Tongue (tissue), 3 donors: ENCODE measurements at places on chromosomes 16 and 17.

DNA sequence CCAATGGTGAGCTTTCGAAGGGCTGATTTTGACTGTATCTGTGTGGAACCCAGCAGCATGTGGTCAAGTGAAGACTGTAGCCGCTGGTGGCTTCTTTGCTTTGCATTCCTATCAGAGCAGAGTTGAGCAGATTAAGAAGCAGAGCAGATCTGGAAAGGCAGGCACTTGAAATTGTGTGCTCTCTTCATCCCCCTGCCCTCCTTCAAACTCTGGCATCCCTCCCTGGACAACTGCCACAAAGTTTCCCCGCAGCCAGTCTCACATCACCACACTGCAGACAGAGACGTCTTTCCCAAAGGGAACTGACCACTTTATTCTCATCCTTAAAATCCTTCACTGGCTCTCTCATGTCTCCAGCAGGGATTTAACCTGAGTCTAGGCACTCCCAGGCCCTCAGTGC, 237.1 kb upstream of the DYNLRB2 start:
- DNase-seq = peak; percentile 62

DNA sequence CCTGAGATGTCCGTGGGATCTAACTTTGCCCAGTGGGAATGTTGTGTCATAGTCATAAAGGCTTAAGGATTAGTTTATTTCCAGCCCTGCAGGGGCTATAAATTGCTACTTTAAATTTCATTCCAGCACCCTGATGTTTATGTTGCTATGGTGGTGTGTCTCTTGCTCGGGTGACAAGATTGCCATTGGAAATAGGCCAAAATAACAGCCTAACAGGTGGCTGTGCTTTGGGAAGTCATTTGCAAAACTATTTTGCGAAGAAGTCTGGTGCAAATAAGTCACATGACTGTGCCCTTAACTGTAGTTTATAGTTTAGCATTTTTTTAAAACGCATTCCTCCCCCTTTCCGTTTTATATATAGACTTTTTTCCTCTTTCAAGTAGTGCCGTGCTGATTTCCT, 23.1 kb downstream of the PITPNC1 start:
- peak; percentile 85 for DNase-seq

- DNase-seq = no peak
Observed at GRCh38 chr16:11217651-11218603, 38.1 kb downstream of the SOCS1 start.

DNA sequence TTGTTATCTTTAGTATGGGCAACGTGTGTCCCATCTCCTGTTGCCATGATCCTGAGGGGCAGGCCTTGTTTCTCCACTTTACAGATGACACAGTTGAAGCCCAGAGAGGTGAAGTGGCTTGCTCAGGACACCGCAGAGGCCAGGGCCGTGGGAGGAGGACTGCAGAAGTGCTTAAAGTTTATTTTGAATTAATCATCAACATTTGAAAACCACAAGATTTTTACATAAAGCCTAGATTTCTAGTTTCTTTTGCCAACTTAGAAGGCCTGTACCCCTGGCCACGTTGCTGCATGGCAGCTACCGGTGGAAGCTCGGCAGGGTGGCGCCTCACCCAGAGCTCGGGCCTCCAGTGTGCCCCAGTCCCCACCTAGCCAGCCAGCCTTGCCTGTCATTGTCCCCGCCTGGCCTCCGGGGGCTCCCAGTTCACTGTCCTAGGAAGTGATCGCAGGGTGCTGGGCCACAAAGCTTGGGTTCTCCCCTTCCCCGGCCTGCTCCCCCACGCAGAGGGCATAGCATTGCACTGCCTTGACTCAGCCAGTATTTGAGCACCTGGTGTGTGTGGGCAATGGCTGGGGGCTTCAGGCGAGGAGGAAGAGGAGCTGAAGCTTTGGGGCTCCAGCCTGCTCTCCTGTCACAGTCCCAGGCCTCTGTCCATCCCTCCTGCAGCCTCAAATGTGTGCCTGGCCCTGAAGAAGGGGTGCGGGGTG, 14.8 kb upstream of the ADCY7 start:
- DNase-seq = no peak

- no peak for DNase-seq
Observed at GRCh38 chr17:76611758-76612157, 26.1 kb upstream of the ST6GALNAC2 start.

DNA sequence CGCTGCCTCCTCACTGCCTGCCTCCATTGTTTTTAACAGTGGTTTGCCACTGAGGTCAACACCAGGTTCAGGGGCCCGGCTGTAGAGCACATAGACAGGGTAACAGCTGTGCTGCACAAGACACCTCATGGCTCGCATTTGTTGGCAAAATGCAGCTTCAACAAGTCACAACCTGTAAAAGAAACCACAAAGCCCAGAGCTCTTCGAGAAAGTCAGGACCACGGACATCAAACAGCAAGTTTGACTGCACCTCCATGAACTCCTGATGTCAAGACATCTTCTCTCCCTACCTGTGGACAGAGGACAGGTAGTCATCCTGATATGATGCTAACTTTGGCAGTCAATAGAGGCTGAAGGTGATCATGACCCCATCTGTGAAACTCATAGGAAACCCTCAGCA, 142.4 kb upstream of the SOX9 start:
- no peak for DNase-seq

- DNase-seq = no peak
Observed at GRCh38 chr17:75566416-75566815, 21.2 kb upstream of the MYO15B start.
